ENCODE measurements at places on chromosomes 16 and 17. TPM values are rescaled to one million over a fixed set of nuclear protein-coding genes. Genes with fewer than 3 reads are reported as not detected.

The SUPT6H gene
- 67.9 TPM for total RNA-seq

The ADAD2 gene
- total RNA-seq, result not detected

The TNFRSF12A gene
- 29.3 TPM for total RNA-seq

The EVI2B gene
- total RNA-seq, result 1.7 TPM

- no peaks in the 10 kb centered on the region for H3K36me3 ChIP-seq
- no peak overlapping the region for H3K4me3 ChIP-seq
- H3K27ac ChIP-seq, result no peak overlapping the region
- H3K4me1 ChIP-seq, result no peaks in the 10 kb centered on the region
- peaks cover 25% of the 10 kb centered on the region for H3K27me3 ChIP-seq
Measured at GRCh38 chr17:38342886-38343607, 709 bp downstream of the GPR179 start.

DNA sequence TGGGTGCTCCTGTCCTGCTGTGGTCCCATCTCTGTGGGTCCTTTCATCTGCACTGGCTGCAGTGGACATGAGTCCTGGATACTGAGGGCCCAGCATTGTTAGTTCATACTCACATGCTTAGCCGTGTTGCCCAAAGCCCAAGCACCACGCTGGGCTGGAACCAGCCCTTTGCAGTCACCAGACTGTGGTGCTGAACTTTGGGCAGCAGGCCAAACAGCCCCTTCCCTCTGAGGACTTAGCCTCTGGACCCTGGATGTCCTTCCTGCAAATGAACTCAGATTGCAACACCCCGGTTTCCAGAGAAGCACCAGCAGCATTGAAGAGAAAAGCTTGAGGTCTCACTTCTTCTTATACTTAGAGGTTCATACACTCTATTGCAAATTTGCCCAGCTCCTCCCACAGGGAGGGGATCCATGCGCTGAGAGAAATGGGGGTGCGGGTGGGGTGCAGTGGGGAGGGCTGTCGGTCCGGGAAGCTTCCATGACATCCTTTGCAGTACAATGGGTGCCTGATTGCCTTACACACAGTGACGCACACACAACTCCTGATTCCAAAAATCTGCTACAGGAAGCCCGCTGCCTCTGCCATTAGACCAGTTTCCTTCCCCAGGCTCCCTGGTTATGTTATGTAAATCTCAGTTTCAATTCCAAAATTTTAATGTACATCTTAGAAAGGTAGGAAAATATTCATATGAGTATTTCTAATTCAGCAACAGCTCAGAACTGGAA, 65.8 kb downstream of the RGS9 start:
- H3K4me3 ChIP-seq, result no peak overlapping the region
- DNase-seq, result no peak
- H3K27ac ChIP-seq, result no peak overlapping the region
- no peaks in the 10 kb centered on the region for H3K4me1 ChIP-seq
- no peaks in the 10 kb centered on the region for H3K36me3 ChIP-seq
- H3K27me3 ChIP-seq, result peaks cover 60% of the 10 kb centered on the region

DNA sequence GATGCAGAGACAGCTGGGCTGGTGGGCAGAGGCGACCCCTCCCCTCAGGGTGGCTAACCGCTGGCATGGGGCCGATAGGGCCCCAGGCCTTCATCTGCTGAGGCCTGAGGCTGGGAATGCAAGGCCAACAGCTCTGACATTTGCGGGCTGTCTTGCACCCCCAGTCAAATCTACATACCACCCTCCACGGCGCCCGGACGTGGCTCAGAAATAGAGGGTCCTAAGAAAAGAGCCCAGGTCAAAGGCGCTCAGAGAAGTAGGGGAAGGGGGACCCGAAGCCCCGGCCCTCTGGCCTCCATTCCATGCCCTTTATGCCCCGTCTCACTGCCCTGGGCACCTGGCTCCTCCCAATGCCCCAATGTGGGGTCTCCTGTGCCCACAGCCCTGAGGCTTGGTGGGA, 142.3 kb downstream of the C16orf78 start:
- H3K36me3 ChIP-seq, result no peaks in the 10 kb centered on the region
- H3K4me3 ChIP-seq, result no peak overlapping the region
- H3K27me3 ChIP-seq, result peaks cover 39% of the 10 kb centered on the region

GRCh38 chr16:71555230-71555891, 21.5 kb downstream of the TAT start:
- H3K36me3 ChIP-seq, result no peaks in the 10 kb centered on the region
- H3K27me3 ChIP-seq, result peaks cover 4% of the 10 kb centered on the region
- no peak for DNase-seq
- no peaks in the 10 kb centered on the region for H3K4me1 ChIP-seq
- H3K4me3 ChIP-seq, result no peak overlapping the region

- peak overlapping the region; percentile 8 for H3K27ac ChIP-seq
- no peaks in the 10 kb centered on the region for H3K27me3 ChIP-seq
- DNase-seq, result peak; percentile 48
Measured at GRCh38 chr17:55496094-55496881, 15.0 kb downstream of the SMIM36 start.

DNA sequence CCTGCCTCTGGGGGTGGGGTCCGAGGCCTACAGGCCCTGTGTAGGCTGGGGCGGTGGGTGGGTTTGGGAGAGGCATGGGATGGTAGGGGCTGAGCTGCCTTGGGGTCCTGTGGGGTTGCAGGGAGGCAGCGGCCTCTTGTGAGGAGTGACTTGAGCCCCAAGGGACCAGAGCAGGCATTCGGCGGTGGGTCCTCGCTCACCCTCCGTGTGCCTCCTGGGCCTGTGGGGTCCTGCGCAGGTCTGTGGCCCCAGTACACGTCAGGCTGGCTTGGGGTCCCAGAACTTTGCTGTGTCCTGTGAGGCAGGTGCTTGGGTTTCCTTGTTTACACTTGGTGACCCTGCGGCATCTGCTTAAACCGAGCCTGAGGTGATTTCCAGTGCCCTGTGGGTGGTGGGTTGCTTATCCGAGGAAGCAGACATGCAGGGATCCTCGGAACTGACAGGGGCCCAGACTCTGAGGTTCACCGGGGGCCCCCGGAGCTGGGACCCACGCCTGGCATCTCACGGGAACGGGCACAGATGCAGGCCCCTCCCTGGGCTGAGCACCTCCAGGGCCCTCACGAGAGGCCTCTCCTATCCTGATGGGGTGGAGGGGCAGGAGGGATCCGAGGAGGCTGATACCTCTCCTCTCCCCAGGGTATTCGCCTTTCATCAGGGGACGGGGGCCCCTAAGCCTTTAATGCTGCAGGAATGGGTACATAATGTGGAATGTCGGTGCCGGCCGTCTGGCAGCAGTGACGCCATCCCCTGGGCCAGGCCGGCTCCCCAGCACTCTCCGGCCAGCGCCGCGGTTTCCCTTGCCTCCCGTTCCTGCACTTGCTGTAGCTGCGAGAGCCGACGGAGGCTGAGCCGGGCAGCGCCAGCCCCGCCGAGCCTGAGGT, 7.7 kb downstream of the METRNL start:
- peaks cover 63% of the 10 kb centered on the region for H3K36me3 ChIP-seq
- no peaks in the 10 kb centered on the region for H3K27me3 ChIP-seq
- H3K4me3 ChIP-seq, result no peak overlapping the region
- peaks cover 15% of the 10 kb centered on the region for H3K4me1 ChIP-seq
- no peak for DNase-seq
- H3K27ac ChIP-seq, result no peak overlapping the region

DNA sequence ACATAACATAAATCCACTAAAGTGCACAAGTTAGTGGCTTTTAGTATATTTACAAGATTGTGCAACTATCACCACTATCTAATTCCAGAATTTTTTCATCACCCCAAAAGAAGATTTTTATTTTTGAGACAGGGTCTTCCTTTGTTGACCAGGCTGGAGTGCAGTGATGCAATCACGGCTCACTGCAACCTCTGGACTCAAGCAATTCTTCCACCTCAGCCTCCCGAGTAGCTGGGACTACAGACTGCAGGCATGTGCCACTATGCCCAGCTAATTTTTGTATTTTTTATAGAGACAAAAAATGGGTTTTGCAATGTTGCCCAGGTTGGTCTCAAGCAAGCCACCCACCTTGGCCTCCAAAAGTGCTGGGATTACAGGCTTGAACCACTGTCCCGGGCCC, 15.1 kb downstream of the DRC7 start:
- DNase-seq, result no peak
- H3K27me3 ChIP-seq, result peaks cover 21% of the 10 kb centered on the region
- H3K4me1 ChIP-seq, result peaks cover 6% of the 10 kb centered on the region

GRCh38 chr16:84404936-84405639, 36.8 kb downstream of the ATP2C2 start:
- peaks cover 63% of the 10 kb centered on the region for H3K27me3 ChIP-seq
- H3K4me3 ChIP-seq, result no peak overlapping the region
- DNase-seq, result no peak
- H3K27ac ChIP-seq, result no peak overlapping the region
- no peaks in the 10 kb centered on the region for H3K4me1 ChIP-seq

GRCh38 chr17:39854909-39855308, 9.2 kb downstream of the IKZF3 start:
- H3K36me3 ChIP-seq, result no peaks in the 10 kb centered on the region
- no peak overlapping the region for H3K4me3 ChIP-seq
- no peaks in the 10 kb centered on the region for H3K27me3 ChIP-seq
- no peak for DNase-seq
- H3K4me1 ChIP-seq, result peaks cover 4% of the 10 kb centered on the region

GRCh38 chr17:2931876-2932275, 131.5 kb downstream of the OR1D5 start:
- H3K4me1 ChIP-seq, result no peaks in the 10 kb centered on the region
- H3K36me3 ChIP-seq, result no peaks in the 10 kb centered on the region
- H3K4me3 ChIP-seq, result no peak overlapping the region
- no peak for DNase-seq
- H3K27me3 ChIP-seq, result peaks cover 57% of the 10 kb centered on the region

DNA sequence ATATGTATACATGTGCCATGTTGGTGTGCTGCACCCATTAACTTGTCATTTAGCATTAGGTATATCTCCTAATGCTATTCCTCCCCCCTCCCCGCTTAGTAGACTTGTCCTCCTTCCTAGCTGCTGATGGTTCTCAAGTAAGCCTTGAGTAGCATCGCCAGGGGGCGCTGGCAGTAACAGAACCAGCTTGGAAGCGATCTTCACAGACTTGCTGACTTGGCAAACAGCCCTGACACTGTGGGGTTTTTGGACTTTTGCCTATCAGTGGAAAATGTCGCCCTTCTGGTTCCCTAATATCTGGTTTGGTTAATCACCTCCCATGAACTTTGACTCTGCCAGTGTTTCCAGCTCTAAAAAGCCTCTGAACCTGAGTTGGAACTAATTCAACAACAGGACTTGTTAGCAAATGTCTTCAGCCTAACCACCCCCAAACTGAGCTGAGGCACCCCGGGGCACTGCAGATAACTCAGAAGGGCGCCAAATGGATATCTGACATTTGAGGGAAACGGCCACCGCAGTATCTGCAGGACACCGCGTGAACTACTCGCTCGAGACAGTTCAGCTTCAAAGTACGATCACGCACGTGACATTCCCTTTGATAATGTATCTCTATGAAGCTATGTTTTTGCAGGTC, 15.4 kb upstream of the SPATA32 start:
- peaks cover 9% of the 10 kb centered on the region for H3K4me1 ChIP-seq
- H3K4me3 ChIP-seq, result no peak overlapping the region
- H3K27me3 ChIP-seq, result no peaks in the 10 kb centered on the region
- peak; percentile 83 for DNase-seq

DNA sequence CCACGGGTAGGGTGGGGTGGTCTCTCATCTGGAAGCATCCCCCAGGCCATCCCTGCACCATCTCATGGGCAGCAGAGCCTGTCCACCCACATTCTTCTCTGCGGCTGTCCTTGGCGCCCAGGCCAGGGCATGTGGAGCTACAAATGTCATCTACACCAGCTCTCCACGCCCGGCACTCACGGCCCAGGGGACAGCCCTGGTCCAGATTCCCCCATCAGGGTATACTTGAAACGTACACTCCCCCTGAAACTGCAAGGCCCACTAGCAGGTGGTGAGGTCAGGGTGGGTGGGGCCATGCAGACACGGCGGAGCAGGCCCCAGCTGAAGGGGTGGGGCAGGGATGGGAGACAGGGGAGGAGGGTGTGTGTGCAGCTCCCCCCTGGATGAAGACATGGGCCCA, 3.2 kb upstream of the SOX8 start:
- H3K27me3 ChIP-seq, result peaks cover 31% of the 10 kb centered on the region
- no peaks in the 10 kb centered on the region for H3K36me3 ChIP-seq
- H3K4me3 ChIP-seq, result no peak overlapping the region
- H3K4me1 ChIP-seq, result no peaks in the 10 kb centered on the region

GRCh38 chr17:27893841-27894503, 807 bp upstream of the LYRM9 start:
- H3K27me3 ChIP-seq, result no peaks in the 10 kb centered on the region
- H3K4me1 ChIP-seq, result peaks cover 13% of the 10 kb centered on the region
- DNase-seq, result no peak
- H3K27ac ChIP-seq, result peak overlapping the region; percentile 53
- H3K36me3 ChIP-seq, result no peaks in the 10 kb centered on the region

DNA sequence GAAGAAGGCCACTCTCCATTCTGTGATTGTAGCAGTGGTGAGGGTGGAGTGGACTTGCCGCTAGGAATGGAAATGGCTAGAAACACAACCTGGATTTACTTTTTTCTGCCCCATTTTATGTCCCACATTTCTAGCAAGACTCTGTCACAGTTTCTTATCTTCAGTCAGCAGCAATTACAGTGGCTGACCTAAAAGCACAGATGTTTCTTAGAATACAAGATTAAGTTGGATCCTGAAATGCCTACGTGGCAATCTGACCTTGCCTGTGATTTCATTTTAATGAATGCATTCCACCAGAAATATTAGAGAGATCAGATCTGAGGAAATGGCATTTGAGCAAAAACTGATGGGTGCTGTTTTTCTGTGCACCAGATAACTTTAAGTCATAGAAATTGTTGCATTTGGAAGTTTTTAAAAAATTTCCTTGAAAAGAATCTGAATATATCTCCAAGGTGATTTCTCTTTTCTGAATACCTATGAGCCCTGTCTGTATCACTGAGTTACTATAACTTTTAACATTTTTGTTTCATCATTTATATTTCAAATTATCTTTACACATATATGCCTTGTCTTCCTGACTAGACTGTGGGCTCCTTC, 5.4 kb downstream of the HEATR3 start:
- DNase-seq, result peak; percentile 50
- H3K4me1 ChIP-seq, result peaks cover 15% of the 10 kb centered on the region
- H3K27me3 ChIP-seq, result no peaks in the 10 kb centered on the region
- H3K27ac ChIP-seq, result no peak overlapping the region

DNA sequence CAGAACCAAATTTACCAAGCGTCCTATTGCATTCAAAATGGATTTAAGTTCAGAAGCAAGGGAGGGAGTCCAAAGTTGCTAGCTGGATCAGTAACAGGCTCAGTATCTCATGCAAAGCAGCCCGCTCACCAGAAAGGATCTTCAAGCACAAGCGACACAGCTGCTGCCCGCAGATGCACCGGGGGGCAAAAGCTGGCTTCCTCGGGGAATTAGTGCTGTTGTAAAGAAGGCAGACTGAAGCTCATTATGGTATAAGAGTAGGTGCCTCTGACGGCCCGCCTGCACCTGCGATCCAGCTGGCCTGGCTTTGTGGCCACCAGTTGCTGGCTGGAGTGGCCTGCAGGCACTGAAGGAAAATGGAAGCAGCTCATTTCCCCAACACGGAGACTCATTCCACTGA, 128.4 kb upstream of the RCVRN start:
- H3K27ac ChIP-seq, result no peak overlapping the region
- no peaks in the 10 kb centered on the region for H3K36me3 ChIP-seq
- H3K4me1 ChIP-seq, result no peaks in the 10 kb centered on the region
- H3K4me3 ChIP-seq, result no peak overlapping the region
- peaks cover 18% of the 10 kb centered on the region for H3K27me3 ChIP-seq
- DNase-seq, result no peak

- no peak within 1 kb of the TSS for H3K4me3 ChIP-seq
- no peak within 1 kb of the TSS for H3K27ac ChIP-seq
- H3K36me3 ChIP-seq, result no peaks in the 10 kb centered on the region
Measured at GRCh38 chr17:31391496-31391949, at the start of gene RAB11FIP4. Gene RAB11FIP4 (plus strand): TSS chr17:31391675. CDS start chr17:31391853, 178 bp downstream.
